ENCODE measurements at places on chromosomes 12 and 14. TPM values are rescaled to one million over a fixed set of nuclear protein-coding genes. Genes with fewer than 3 reads are reported as not detected.

Gene SDR9C7
- 0.23 TPM for total RNA-seq

Gene KTN1
- total RNA-seq: 125 TPM

Gene ACSS3
- total RNA-seq: 9.2 TPM

Gene TAS2R14
- total RNA-seq: 9.5 TPM

Gene PDZRN4
- total RNA-seq: 60.0 TPM

Gene KIF26A
- total RNA-seq: 9.2 TPM

Gene LACRT
- not detected for total RNA-seq

Gene BCL11B
- 81.0 TPM for total RNA-seq

Gene IPO8
- total RNA-seq: 42.0 TPM

Gene PLEKHH1
- 11.3 TPM for total RNA-seq

Gene OSBPL8
- total RNA-seq: 151 TPM

Gene NAA30
- 69.4 TPM for total RNA-seq

Gene GPR84
- 0.23 TPM for total RNA-seq

Gene DPY19L2
- total RNA-seq: 35.5 TPM

Gene ATL1
- total RNA-seq: 128 TPM

All from diencephalon (tissue), 1 donor.